ENCODE measurements at places on chromosomes 11 and 22.

GRCh38 chr11:64008914-64009633 is 22.8 kb downstream of the OTUB1 start:
- DNase-seq, result no peak

DNA sequence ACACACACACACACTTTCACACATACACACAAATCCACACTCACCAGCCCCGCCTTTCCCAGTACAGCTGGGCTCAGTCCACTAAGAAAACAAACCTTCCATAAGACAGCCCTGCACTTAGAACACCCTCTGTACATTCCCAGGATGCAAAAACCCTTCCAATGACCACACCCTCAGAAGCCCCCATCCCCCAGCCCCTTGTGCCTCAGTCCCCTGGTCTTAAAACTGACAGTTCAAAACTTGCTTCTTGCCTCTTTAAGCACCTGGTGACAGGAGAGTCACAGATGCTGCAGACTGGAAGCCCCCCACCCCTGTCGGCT is 23.0 kb downstream of the APLNR start:
- no peak for DNase-seq

GRCh38 chr11:109229682-109230081 is 192.3 kb upstream of the C11orf87 start:
- no peak for DNase-seq

DNA sequence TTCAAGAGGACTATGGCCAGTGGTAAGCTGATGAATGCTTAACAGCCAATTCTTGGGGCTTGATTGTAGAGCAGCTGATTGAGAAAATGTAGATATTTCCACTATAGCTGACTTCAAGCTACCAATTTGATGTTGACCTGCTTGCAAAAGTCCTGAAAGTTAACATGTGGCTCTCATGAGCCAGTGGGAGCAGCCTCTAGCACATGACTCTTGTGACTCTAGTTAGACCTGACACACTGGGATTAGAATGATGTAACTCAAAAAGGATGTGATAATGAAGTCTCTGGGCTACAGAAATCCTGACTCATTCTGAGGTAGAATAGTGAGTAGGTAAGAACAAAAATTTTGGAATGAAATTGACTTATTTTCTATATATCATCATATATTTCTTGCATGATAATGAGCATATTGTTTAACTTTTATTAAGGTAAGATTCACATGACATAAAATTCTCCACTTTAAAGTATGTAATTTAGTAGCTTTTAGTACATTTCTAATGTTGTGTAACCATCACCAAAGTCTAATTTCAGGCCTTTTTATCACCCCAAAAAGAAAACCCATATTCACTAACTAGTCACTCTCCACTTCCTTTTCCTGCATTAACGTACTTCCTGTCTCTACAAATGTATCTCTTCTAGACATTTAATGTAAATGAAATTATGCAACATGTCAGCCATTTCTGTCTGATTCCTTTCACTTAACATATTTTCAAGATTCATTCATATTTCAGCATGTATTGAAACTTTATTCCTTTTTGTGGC is 16.1 kb upstream of the OR52H1 start:
- no peak for DNase-seq

DNA sequence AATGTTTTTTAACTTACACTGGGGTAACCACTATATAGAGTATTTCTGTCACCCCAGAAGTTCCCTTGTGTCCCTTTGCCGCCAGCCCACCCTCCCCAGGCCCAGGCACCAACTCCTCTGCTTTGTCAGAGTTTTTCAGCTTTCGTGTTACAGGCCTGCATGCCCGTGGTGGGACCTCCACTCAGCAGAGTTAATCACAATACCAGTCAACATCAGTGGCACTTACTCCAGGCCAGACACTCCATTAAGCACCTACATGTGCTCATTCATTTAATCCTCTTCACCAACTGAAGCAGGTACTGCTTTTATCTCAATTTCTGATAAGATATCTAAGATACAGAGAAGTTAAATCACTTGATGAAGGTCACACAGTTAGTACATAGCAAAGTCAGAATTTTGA is 63.3 kb downstream of the LIF start:
- no peak for DNase-seq

DNA sequence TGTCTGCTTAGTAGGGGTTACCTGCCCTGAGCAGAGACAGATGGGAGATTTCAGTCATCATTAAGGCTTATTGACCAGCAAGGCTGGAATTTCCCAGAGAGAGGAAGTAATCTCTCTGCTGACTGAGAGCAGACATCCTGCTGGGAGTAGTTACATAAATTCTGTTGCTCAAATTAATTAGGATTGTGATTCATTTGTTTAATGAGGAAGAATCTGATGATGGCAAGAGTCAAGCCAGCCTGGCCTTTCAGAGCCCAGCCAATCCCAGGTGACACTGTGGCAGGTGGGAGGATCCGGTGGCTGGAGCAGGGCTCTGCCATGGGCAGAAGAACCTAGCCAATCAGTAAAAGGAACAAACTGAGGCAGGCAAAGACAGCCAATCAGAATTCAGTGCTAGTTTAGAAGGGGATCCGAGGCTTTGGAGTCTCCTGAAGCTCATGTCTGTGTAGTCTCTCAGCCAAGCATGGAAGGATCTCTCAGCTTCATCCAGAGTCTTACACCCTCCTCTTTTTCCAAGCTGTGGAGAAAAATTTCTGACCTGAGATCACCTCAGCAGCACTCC is 61.2 kb upstream of the CHST1 start:
- DNase-seq, result no peak

GRCh38 chr11:44982496-44983062 is 31.9 kb upstream of the TP53I11 start:
- peak; percentile 30 for DNase-seq

- no peak for DNase-seq
These were observed 32.6 kb upstream of the TMEM123 start for GRCh38 chr11:102485095-102485722.
